NCI-H2171 (cell line): ENCODE measurements at places on chromosomes 3 and 15.

GRCh38 chr3:194984066-194984465, 286.9 kb downstream of the XXYLT1 start:
- no peak for DNase-seq

- DNase-seq = no peak
These were observed 7.8 kb upstream of the RHCG start for GRCh38 chr15:89504166-89504565.

DNA sequence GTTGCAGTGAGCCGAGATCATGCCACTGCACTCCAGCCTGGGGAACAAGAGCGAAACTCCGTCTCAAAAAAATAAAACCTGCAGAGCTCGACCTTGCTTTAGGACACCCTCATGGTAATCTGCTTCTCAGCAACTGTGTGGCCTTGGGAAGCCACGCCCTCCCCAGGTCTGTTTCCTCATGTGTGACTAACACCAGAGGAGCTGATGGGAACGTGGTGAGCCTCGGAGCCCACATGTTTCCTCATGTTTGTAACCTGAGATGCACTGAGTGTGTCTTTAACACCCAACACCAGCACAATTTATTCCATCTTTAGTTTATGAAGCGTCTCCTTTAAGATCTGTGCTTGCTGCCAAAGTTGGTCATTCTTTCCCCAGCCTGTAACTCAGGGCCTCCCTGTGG, 142.8 kb downstream of the OCA2 start:
- peak; percentile 18 for DNase-seq

DNA sequence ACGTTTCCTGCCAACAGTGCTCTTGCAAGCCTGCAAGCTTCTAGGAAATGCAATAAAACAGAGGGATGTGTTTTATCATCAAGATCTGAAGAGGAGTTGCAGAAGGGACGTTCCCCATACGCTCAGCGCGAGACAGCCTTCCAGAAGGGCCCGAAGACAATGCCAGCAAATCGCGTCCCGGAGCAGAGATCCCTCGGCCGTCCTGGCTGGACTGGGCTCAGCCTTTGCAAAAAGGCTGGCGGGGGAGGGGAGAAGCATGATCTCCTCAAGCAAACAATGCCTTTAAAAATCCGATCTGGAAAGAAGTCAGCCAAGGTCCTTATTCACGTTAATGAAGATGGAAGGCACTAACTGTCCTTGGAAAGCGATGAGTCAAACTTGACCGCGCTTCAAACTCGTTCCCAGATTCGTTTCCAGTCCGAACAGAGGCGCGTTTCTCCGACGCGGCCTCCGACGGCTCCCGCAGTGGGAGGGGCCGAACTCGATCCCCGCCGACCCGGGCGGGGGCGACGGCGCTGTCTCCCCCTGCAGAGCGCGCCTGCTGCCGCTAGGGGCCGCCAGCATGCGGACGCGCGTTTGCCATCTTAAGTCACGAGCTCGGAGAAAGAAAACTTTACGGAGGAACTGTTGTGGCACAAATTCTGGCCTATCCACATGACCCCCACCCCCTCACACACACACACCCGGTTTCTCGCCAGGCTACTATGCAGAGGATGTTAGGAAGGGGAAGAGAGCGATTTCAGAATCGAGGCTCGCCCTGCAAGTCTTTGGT, 5.5 kb downstream of the BCL6 start:
- DNase-seq = peak; percentile 43

DNA sequence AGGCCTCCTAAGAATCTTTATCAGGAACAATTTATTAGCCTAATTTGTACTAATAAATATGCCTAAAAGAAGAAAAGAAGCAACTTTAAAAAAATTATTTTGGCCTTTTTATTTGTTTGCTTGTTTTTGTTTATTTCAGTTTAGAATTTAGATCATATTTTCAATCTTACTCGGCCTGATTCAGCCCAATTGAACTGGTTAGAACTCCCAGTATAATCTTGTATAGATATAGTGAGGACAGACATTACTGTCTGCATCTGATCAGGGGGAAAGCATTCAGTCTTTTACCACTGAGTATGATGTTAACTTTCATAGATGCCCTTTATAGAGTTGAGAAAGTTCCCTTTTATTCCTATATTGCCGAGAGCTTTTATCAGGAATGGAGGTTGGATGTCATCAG, 56.0 kb upstream of the CSTA start:
- DNase-seq = no peak

DNA sequence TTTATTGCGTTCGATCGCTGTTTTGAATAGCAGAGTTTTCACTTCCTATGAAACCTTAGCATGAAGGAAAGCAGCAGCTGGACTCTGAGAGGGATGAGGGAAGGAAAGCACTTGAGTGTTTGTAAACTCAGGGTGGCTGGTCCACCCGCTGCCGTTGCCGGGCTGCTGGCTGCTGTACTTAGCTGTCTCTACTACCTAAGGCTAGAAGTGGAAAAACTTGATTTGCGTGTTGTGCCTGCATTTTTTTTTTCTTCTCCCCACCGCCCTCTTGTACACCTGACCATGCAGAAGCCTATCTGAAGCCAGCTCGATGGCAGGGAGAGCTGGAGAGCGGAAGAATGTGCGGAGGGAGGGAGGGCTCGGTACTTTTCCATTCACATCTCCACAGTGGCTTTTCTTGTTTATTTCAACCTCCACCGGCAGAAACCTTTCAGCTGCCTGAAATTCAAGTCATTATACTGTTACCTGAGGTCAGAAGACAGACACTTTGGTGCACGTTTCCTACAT, 4.8 kb upstream of the BCL6 start:
- DNase-seq = no peak

DNA sequence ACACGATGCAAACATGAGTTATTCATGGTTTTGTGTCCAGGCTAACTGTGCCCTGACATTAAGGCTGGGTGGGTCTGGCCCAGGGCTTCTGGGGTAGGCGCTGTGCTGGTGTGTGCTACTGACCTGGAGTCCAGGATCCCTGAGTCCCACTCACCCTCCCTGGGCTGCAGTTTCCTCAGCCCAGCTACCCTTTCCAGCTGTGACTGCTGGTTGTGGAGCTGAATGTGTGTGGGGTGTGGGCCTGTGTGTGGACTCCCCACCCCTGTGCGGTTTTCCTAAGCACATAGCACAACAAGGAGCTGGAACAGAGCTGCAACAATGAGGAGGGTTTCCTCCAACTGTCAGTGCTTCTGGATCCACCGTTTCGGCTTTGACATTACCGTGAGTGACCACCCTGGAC, 38.0 kb downstream of the SMAD3 start:
- DNase-seq = no peak

GRCh38 chr3:129612534-129613366, 6.3 kb upstream of the PLXND1 start:
- DNase-seq = no peak

DNA sequence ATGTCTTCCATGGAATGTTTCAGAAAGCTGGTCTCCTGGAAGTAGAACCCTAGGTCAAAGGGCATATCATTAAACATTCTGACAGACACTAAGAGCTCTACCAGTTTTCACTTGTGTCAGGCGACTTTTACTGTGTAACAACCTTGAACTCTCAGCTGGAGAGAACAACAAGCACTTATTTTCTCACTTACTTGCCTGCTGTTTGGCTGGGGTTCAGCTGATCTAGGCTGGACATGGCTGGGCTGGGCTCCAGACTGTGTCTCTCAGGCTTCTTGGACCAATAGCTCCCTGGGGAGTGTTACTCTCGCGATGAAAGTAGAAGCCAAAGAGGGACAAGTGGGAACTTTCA, 527.3 kb downstream of the SHQ1 start:
- no peak for DNase-seq
